Esophagus muscularis mucosa (tissue), 4 donors: ENCODE measurements at places on chromosomes 16 and 17. TPM values are rescaled to one million over a fixed set of nuclear protein-coding genes. Genes with fewer than 3 reads are reported as not detected.

DNA sequence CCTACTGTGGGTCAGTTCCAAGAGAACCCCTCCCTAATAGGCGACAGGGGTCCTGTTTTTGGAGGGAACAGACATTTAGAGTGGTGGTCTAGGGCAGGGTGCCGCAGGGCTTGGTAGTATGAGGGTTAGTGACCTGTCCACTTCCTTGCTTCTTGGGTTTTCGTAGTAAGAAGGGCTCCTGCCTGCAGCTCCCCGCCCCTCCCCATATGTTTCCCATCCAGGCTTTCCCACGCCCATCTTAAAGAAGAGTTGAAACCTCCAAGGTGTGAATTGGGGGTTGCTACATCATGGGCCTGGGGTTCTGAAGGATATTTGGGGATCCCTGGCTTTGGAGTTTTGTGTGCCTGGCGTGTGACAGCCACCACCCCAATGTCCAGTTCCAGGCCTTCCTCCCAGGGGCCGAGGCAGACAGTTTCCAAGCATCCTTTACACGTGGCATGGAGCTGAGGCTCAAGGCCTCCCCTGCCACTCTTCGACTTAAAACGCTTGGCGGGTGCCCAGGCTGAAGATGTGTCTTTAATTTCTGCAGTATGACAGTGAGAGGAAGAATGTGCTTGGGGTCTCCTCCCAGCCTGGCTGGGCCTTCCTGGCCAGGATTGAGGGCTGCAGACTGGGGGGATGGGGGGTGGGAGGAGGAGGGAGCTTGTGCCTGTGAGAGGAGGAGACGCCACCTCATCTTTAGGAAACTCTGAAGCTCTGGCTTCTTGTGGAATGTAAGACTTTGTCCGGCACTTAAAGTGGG lies 2.3 kb upstream of the COL1A1 start:
- no peaks in the 10 kb centered on the region for H3K36me3 ChIP-seq
- peak overlapping the region; percentile 71 for H3K27ac ChIP-seq

- peaks cover 42% of the 10 kb centered on the region for H3K4me1 ChIP-seq
- H3K27me3 ChIP-seq, result no peaks in the 10 kb centered on the region
- H3K36me3 ChIP-seq, result no peaks in the 10 kb centered on the region
- peak overlapping the region; percentile 95 for H3K27ac ChIP-seq
- DNase-seq, result no peak
Observed at GRCh38 chr16:74607962-74608356, 1.0 kb upstream of the GLG1 start.

DNA sequence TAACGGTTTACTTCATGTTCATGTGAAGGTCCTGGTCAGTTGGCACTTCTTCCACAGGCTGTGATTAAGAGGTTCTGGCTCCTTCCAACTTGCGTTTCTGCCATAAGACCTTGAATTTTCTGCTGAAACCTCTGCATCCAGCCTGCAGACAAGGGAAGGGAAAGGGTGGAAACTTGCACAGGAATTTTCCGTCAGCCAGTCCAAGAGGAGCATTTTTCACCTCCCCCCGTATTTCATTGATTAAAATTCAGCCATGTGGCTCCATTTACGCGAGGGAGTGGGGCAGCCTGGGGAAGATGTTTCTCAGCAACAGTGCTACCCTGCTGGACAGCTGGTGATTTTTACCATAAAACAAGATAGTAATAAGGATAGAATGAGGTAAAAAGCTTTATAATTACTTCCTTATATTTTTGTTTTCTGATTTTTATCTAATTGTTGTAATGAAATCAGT lies 101.5 kb upstream of the SMIM36 start:
- no peak for DNase-seq
- no peak overlapping the region for H3K27ac ChIP-seq

DNA sequence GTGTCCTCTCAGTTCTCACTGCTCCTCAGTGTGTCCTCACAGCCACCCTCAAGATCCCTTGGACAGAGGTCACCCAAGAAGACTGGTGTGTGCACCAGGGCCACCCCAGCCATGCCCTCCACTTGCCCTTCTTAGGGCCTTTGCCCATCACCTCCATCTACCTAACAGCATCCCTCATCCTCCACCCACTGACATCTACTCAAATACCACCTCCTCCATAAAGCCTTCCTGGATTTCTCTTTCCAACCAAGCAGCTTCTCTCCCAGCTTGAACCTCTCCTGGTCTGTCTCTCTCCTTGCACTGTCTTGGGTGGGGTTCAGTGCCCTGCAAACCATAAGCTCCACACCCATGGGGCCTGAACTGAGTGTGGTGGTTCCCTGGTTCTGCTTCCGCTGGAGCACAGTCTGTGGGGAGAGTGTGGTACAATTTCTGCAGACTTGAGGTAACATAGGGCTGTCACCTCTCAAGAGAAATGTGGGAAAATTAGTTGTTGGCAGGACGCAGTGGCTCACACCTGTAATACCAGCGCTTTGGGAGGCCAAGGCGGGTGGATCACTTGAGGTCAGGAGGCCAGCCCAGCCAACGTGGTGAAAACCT lies 14.4 kb downstream of the KATNB1 start:
- H3K27me3 ChIP-seq, result no peaks in the 10 kb centered on the region
- no peak overlapping the region for H3K27ac ChIP-seq
- H3K36me3 ChIP-seq, result peaks cover 71% of the 10 kb centered on the region
- H3K4me3 ChIP-seq, result no peak overlapping the region
- H3K4me1 ChIP-seq, result no peaks in the 10 kb centered on the region
- no peak for DNase-seq

DNA sequence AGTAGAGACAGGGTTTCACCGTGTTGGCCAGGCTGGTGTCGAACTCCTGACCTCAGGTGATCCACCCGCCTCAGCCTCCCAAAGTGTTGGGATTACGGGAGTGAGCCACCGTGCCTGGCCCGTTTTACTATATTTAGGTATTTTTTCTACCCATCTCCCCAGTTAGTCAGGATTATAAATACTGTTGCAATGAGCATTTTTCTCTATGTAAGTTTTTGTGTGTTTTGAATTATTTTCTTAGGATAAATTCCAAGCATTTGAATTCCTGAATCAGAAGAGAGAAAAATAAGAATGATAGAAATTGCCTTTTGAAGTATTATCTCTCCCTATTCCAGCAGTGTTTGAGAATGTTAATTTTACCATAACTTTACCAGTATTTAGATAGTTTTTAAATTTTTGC lies 36.6 kb downstream of the KIAA0513 start:
- no peaks in the 10 kb centered on the region for H3K27me3 ChIP-seq
- peaks cover 37% of the 10 kb centered on the region for H3K36me3 ChIP-seq
- no peak for DNase-seq
- no peak overlapping the region for H3K4me3 ChIP-seq
- H3K4me1 ChIP-seq, result no peaks in the 10 kb centered on the region

GRCh38 chr17:8953156-8953885 lies 12.2 kb downstream of the PIK3R5 start:
- no peak overlapping the region for H3K27ac ChIP-seq
- peak; percentile 50 for DNase-seq
- no peaks in the 10 kb centered on the region for H3K4me1 ChIP-seq

DNA sequence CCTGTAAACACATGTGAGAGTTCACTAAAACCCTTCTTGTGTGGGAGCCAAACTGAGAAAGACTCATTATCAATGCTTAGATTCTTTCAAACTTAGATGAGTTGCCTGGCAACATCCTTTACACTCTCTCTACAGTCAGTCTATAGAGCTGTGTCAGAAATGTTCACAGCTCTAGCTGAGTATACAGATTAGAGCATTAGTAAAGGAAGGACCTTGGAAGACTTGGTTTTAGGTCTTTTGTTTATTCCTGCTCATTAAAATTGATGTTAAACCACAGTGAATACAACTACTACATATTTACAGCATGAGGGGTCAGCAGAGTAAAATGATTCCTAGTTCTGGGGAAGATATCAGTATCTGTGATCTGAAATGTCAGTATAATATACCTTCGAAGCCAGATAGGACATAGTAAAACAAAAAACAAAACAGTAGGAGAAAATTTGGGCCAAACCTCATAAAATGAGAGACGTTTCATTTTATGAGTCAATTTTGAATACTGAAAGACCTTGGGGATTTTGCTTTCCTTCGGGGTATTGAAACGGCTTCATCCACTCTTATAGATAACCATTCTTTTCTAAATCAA lies 186.0 kb downstream of the TANC2 start:
- no peak for DNase-seq
- H3K4me1 ChIP-seq, result no peaks in the 10 kb centered on the region
- H3K36me3 ChIP-seq, result no peaks in the 10 kb centered on the region
- H3K27me3 ChIP-seq, result no peaks in the 10 kb centered on the region
- no peak overlapping the region for H3K27ac ChIP-seq

DNA sequence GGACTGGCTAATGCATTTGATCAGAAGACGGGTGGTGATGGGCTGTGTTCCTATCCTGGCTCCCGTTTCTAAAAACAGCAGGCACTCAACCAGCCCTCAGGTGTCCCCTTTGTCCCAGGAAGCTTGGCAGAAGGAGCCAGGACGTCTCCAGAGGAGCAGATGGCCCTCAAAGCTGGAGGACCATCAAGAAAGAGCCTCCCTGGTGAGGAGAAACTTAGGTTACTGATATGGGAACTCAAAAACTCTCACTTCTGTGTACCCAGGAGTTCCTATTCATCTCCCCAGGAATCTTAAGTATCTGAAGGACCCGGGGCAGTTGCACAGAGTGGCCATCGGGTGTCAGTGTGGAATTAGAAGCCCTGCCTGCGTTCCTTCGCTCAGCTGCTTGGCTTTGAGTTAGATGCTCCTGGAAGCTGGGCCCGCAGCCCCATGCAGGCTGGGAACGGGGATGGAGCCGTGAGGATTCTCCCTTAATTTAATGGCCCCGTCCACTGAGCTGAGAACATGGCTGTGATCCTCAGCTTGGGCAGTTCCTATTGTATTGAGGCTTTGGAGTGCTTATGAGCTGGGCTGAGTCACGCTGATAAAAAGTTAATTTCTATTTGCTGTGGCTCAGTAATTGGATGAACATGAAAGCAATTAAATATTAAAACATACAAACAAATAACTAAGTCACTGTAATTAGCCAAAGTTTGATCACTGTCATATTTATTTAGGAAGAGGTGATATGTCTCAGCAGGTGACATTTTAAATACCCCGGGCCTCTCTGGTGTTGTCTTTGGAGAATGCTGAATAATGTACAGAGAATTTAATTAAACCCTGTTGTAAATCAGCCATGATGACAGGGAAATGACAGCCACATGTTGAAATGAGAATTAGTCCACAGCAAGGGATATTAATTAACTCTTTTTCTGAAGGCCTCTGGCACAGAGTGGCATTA lies 402.1 kb downstream of the SEC14L1 start:
- H3K36me3 ChIP-seq, result no peaks in the 10 kb centered on the region
- H3K27ac ChIP-seq, result no peak overlapping the region
- H3K4me3 ChIP-seq, result no peak overlapping the region

DNA sequence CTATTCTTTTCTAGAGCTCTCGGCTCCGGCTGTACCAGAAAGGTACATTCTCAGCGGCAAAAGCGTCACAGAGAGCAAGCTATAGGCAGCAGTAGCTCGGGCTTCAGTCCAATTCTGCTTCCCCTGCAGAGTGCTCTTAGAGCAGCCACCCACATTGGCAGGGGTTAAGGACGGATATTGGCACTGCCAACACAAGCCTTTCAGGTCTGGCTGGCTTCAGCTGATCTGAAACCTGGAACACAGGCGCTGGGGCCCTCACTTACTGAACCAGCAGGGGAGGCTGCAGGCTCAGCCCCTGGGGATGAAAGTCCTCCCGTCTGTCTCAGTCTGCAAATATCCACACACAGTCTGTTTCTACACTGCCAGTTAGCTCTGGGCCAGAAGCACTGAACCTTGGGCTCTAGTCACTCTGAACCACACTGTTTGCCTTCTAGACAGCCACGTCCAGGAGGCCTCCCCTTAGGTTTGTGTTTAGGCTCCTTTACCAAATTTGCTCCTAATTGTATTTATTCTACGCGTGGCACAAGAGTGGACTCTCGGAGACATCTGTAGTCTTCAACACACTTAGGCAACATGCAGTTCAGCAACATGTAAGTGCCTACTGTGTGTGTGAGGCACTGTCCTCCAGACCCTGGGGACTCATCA lies 40.1 kb downstream of the HIC1 start:
- no peaks in the 10 kb centered on the region for H3K36me3 ChIP-seq
- no peak for DNase-seq
- no peaks in the 10 kb centered on the region for H3K27me3 ChIP-seq
- H3K27ac ChIP-seq, result peak overlapping the region; percentile 48
- no peak overlapping the region for H3K4me3 ChIP-seq
- H3K4me1 ChIP-seq, result peaks cover 28% of the 10 kb centered on the region

DNA sequence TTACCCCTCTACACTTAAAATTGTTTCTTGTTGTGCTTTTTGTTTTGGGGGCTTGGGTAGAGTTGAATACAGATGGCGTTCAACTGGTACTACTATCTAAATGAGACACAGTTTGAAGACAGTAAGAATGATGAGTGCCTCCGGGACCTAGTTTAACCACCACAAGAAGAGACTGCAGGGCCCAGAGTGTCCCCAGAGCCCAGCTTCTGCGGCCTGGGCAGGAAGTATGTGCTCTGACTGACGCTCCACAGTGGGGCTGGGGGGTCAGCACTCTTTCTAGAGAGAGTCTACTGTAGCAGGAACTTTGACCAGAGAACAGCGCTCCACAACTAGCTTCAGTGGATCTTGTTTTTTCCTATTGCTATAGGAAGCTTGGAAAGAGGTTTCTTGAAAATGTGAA lies 174.0 kb downstream of the VPS53 start:
- H3K4me1 ChIP-seq, result no peaks in the 10 kb centered on the region
- H3K27me3 ChIP-seq, result no peaks in the 10 kb centered on the region
- no peak overlapping the region for H3K27ac ChIP-seq
- DNase-seq, result no peak

GRCh38 chr16:48602356-48603014 lies 7.5 kb downstream of the N4BP1 start:
- no peak for DNase-seq
- H3K4me1 ChIP-seq, result peaks cover 92% of the 10 kb centered on the region
- no peaks in the 10 kb centered on the region for H3K27me3 ChIP-seq
- H3K36me3 ChIP-seq, result no peaks in the 10 kb centered on the region
- no peak overlapping the region for H3K27ac ChIP-seq

GRCh38 chr17:82929676-82930042 lies 89.8 kb upstream of the ZNF750 start:
- no peak overlapping the region for H3K4me3 ChIP-seq
- no peak for DNase-seq
- no peaks in the 10 kb centered on the region for H3K27me3 ChIP-seq
- peaks cover 99% of the 10 kb centered on the region for H3K36me3 ChIP-seq

- peaks cover 9% of the 10 kb centered on the region for H3K36me3 ChIP-seq
- H3K27me3 ChIP-seq, result no peaks in the 10 kb centered on the region
- H3K27ac ChIP-seq, result peak overlapping the region; percentile 89
- H3K4me3 ChIP-seq, result peak overlapping the region; percentile 74
Observed at GRCh38 chr17:82231562-82232321, 2.9 kb downstream of the SLC16A3 start.

The BICDL2 gene
- total RNA-seq, result 0.42 TPM

The NEUROD2 gene
- total RNA-seq, result not detected

The NRN1L gene
- total RNA-seq, result 1.7 TPM

The HSPB9 gene
- total RNA-seq, result not detected

The DNAH9 gene
- total RNA-seq, result 0.92 TPM

The TNRC6C gene
- total RNA-seq, result 21.4 TPM

The PPY gene
- not detected for total RNA-seq

The GAS2L2 gene
- total RNA-seq, result 0.50 TPM

The CCL17 gene
- not detected for total RNA-seq

The NECAB2 gene
- not detected for total RNA-seq
